ENCODE measurements at places on chromosomes 5 and 9.

- no peak for DNase-seq
Measured at GRCh38 chr5:134432174-134432573, 20.5 kb upstream of the CDKN2AIPNL start.

GRCh38 chr5:147349241-147349640 is 114.4 kb downstream of the STK32A start:
- DNase-seq, result no peak

GRCh38 chr9:109886617-109887016 is 106.6 kb downstream of the PALM2AKAP2 start:
- no peak for DNase-seq

GRCh38 chr9:123710299-123710698 is 219.6 kb downstream of the DENND1A start:
- DNase-seq, result no peak

GRCh38 chr5:131634238-131634637 is 791 bp downstream of the RAPGEF6 start:
- DNase-seq, result no peak

- DNase-seq, result no peak
Measured at GRCh38 chr9:5976674-5977397, 38.6 kb downstream of the RANBP6 start.

GRCh38 chr5:168786147-168786546 is 207.0 kb upstream of the PANK3 start:
- no peak for DNase-seq

- peak; percentile 51 for DNase-seq
Measured at GRCh38 chr5:96868603-96869371, 7.5 kb upstream of the ERAP2 start.

GRCh38 chr9:81118416-81118815 is 570.9 kb downstream of the TLE1 start:
- no peak for DNase-seq

DNA sequence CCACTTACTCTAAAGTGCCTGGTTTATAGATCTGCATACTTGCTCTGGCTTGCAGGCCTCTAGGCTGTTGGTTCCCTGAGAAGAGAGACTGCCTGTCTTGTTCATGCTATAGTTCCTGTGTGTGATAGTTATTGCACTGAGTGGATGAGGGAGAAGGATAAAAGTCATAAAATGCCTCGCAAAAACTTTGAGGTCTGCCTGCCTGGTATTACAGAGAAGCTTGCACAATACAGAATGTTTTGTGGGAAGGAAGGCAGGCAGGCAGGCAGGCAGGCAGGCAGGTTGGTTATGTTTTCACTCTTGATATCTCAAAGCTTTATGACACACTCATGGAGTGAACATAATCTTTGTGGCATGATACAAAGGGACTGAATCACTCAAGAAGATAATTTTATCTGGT is 287.1 kb downstream of the SLIT3 start:
- no peak for DNase-seq

DNA sequence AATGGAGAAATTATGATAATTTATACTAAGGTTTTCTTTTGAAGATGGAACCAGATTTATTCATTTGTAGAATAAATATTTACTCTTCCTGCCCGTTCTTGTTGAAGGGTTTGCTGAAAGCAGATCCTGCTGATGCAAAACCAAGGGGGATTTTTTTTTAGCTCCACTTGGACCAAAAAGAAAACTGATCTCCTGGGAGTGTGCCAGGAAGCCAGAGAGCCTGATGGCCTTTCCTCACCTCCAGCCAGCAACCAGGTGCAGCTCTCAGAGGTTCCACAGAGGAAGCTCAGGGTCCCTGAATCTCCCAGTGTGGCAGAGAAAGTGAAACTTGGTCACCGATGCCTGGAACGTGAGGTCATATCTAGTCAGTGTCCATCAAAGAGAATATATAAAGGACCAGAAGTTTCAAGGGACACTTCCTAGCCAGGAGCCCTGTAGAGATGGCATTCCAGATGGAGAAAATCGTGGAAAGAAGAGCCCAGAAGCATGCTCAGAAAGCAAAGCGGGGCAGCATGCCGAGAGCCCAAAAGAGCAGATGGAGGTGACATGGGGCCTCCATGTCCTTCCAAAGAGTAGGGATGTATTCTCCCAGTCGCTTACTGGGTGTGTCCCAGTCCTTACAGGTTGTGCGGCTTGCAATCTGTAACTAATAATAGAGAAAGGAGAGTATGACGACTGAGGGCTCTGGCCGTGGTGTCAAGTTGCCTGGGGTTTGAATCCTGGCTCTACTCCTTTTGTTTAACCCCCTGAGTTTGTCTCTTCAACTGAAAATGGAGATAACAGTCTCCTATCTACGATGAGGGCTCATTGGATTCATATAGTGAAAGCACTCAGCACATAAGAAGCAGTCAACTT is 12.2 kb downstream of the AFAP1L1 start:
- no peak for DNase-seq

- DNase-seq, result no peak
Measured at GRCh38 chr5:89044674-89045200, 161.8 kb upstream of the MEF2C start.

GRCh38 chr9:2261421-2262103 is 246.4 kb downstream of the SMARCA2 start:
- DNase-seq, result no peak

- no peak for DNase-seq
Measured at GRCh38 chr9:135136991-135137832, 49.7 kb downstream of the OLFM1 start.

GRCh38 chr5:134610725-134611124 is 21.9 kb downstream of the SAR1B start:
- DNase-seq, result no peak
